Jurkat, Clone E6-1 (cell line): ENCODE measurements at places on chromosomes 13 and 19.
A peak's percentile ranks its signal among the peaks of the same experiment; 100 is the strongest.

DNA sequence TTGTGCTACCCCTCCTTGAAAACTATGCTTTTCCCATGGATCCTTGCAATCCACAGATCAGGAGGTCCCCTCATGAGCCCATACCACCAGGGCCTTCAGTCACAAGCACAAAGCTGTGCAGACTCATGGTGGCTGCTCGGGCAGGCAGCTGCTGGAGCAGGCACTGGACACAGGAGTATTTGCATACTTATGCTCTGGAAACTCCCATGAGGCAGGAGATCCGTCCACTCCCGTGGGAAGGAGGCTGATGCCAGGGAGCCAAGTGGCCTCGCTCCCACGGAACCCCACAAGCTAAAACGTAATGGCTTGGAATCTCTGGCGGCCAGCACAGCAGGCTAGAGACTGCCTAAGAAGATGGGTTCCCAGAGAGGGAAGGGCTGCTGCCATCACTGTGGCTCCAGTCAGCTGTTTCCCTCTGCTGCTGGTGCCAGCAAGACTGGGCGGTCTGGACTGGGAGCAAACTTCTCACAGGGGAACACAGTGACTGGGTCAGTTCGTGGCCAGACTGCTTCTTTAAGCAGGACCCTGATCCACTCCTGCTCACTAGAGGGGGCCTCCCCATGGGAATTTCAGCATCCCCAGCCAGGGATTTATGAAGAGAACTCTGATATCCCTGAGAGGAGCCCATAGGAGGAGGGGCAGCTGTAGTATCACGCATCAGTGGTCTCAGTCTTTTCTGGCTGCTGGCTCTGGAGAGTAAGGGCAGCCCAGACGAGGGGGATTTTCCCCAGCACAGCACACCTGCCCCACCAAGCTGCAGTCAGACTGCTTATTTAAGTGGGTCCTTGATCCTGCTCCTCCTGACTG is 370.3 kb upstream of the ATXN8OS start:
- no peak for DNase-seq

DNA sequence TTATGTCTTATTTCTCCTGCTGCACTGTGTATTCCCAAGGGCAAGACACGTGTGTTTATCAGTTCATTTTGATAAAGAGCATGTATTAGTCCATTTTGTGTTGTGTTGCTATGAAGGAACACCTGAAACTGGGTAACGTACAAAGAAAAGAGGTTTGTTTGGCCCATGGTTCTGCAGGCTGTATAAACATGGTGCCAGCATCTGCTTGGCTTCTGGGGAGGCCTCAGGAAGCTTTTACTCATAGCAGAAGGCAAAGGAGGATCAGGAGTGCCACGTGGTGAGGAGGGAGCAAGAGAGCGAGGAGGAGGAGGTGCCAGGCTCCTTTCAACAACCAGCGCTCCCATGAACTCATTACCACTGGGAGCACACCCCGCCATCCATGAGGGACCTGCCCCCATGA is 214.0 kb downstream of the UQCRFS1 start:
- no peak for DNase-seq

DNA sequence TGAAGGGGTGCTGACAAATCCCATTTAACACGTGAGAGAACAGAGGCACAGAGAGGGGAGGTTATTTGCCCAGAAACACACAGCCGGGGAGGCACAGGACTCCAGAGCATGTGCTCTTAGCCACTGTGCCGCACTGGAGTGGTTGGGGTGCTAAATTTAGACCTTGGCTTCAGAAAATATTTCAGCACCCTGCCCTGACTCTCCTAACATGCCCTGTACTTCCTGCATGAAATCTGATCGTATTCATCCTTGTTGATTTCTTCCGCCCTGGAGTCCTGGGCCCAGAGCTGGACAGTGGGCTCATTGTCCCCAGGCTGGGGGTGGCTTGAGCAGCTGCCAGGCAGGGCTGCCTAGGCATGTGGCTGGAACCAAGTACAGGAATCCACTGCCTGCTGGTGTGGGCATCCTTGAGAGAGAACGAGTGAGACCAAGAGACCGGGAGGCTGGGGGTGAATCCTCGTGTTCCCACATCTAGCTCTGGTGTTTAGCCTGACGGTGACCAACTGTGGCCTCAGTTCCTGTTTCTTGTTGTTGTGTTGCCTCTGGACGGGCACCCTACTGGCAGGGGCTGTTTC is 5.3 kb downstream of the SLC27A1 start:
- DNase-seq: no peak

DNA sequence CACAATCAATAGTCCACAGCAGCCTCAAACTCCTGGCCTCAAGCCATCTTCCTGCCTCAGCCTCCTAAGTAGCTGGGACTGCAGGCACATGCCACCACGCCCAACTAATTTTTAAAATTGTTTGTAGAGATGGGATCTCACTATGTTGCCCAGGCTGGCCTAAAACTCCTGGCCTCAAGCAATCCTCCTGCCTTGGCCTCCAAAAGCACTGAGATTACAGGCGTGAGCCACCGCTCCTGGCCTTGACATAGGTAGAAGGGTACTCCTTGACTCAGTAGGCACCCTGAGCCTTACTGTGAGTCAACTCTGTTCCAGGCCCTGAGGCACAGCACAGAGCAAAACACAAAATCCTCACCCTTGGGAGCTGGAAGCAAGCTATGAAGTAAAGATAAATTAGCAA is 7.8 kb downstream of the TNPO2 start:
- no peak for DNase-seq

GRCh38 chr19:38057959-38058690 is 151.1 kb downstream of the SIPA1L3 start:
- DNase-seq: no peak

DNA sequence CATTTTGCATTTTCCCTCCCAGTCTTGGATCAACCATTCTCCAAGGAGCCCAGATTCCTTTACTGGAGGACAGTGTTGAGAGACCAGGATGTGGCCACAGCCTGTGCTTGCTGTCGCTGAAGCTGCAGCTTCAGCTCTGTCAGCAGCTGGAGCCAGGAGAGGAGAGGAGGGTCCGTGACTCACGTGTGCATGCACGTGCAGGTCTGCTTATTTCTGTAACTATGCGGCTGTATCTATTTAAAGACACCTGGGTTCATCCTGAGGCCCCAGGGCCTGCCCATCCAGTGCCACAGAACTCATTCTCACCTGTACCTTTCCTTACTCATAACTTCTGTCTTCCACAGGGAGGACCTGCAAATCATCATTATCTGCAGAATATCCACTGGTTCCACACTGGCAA is 8.2 kb upstream of the LAMP1 start:
- DNase-seq: no peak

- peak; percentile 6 for DNase-seq
These were observed 53.3 kb downstream of the PARP4 start for GRCh38 chr13:24459234-24459633.

DNA sequence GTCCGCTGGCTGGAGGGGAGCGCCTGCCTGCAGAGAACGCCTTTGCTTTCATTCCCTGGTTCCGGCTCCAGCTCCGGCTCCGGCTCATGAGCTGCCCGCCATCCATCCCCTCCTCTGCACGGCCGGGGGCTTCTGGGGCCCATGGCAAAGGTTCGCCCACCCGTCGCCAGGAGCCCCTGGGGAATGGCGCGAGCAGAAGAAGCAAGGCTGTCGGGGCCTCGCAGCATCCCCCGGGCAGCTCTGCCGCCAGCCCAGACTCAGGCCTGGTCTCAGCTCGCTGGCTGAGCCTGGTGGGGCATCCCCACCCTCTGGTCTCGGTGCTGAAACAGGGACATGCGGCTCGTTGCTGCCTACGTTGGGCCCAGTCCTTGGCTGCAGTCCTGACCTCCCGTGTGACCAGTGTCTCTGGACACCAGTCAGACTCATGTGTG is 96.8 kb downstream of the KDM4B start:
- no peak for DNase-seq

DNA sequence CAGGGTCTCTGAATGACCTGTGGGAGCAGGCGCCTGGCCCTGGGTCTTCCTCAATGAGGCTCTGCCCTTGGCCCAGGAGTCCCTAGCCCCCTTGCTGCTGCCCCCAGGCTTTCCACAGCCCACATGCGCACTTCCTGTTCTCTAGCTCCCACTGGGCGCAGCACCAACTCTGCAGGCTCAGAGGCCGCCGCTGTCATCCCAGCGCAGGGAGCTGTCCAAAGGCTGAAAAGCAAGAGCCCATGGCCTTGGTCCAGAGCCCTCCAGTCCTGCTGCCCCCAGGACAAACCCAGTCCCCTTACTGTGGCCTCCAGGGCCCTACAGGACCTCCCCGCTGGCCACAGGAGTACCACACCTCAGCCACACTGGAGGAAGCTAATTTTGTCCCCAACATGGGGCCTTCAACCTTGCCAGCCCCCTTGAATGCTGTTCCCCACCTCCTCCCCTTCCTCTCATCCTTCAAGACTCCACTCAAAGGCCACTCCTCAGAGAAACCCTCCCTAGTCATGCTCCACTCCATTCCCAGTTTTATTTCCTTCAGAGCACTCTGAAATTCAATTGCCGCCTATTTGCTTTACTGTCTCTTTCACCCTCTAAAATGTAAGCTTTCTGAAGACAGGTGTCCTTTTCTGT is 8.0 kb upstream of the POU2F2 start:
- peak; percentile 35 for DNase-seq

DNA sequence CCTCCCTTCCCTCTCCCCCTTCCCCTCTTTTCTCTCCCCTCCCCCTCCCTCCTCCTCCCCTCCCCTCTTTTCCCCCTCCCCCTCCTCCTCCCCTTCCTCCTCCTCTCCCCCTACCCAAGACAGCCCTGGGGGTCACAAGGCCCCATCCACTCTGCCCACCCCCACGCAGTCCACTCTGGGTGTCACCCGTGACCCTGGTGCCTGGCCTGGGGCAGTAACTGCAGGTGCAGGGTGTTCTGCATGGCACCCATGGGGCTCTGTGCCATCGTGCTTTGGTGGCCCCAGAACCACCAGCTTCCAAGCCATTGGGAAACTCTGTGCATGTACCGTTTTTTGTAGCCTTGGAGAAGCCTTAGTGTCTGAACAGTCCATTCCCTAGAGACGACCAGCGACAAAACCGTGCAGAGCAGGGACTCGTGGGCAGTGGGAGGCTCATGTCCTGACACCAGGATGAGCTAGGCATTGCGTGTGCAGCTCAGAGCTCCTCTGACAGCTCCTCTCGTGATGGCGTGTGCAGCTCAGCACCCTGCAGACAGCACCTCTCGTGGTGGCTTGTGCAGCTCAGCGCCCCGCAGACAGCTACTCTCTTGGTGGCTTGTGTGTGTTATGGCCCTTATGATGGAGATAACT is 43.7 kb upstream of the F7 start:
- no peak for DNase-seq

DNA sequence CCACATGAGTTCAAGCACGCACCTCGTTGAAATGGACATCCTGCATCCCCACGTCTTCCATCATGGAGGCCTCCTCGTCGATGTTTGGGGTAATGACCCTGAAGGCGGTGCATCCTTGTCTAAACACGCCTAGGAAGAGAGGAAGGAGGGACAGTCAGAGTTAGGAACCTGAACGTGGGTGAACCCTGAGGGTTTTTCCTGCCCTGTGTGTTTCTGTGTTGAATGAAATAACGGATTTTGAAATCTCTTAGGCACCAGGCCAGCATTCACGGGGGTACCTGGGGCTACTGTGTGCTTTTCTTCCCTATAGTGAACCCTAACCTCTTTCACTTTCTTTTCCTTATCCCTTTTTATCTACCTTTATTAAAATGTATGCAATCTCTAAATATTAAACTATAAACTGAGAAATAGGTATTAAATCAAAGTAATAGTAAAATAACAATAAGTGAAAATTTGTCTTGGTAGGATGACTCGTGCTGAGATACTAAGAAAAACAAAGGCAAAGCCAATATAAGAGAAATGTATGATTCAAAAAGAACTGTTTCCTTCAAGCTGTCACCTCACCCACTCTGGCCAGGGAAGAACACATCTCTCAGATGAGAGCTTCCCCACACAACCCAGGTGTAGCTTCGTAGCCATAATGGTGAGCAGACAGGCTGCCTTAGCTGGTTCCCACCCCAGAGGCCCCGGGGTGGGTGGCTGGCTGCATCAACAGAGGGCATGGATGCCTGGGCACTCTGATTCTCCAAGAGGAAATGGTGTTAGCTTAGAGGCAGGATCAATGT is 72.1 kb upstream of the SLC15A1 start:
- DNase-seq: no peak

- peak; percentile 68 for DNase-seq
These were observed 14.6 kb upstream of the C13orf42 start for GRCh38 chr13:51125495-51126226.

GRCh38 chr19:35318679-35319448 is 10.1 kb upstream of the CD22 start:
- DNase-seq: no peak

GRCh38 chr13:33355201-33355895 is 69.8 kb upstream of the STARD13 start:
- DNase-seq: no peak

DNA sequence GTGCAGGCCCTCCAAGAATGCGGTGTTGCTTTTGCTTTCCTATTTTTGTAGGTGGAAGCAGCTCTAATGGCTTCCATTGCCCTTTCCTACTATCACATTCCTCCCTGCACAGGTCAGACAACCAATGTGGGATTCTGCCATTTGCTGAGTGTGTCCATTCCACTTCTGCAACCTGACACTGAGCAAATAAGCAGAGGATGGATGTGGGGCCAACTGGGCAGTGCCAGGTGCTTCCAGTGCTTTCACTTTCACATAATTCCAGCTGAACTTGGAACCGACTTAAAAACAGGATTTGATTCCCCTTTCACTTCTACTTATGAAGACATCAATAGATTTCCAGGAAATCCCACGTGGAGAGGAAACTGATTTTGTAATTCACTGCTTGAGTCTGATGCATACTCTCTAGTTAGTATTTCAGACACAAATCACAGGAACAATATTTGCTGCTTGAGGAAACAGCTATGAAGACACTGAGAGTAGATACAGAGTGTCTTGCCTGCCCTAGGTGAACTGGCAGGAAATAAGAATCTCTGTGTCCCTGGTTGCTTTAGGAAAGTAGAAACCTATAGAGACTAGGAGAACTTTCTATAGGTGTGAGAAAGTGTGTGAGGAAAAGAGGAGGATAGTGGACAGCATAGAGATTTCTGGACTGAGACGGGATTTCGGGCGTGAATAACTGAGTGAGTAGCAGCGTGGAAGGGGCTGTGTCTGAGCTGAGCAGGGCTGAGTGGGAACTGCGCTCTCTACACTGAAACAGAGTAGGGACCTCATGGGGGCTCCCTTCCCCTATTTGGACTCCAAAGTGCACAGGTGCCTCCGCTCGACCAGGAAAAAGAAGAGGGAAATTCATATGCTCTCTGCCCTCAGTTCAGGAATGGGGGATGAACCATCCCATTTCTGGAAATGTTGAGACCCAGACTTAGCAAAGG is 22.5 kb downstream of the LGALS16 start:
- no peak for DNase-seq

- no peak for DNase-seq
These were observed 436.6 kb upstream of the KLF12 start for GRCh38 chr13:74570834-74571233.

GRCh38 chr19:28793391-28794168 is 419.4 kb downstream of the UQCRFS1 start:
- no peak for DNase-seq

DNA sequence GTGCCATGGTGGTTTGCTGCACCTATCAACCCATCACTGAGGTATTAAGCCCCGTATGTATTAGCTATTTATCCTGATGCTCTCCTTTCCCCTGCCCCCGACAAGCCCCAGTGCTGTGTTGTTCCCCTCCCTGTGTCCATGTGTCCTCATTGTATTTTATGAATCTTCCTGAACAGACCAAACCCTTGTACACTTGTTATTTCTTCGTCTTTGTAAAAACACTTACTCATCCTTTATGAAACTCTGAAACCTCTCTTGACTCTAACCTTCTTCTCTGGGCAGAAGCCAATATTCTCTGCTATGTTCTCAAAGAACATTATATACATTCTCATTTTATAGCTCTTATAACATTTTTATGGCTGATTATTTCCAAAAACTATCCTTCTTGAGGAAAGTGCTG is 746.9 kb downstream of the EFNB2 start:
- DNase-seq: no peak
